EL (cell line): ENCODE measurements at places on chromosomes 11 and 22.

DNA sequence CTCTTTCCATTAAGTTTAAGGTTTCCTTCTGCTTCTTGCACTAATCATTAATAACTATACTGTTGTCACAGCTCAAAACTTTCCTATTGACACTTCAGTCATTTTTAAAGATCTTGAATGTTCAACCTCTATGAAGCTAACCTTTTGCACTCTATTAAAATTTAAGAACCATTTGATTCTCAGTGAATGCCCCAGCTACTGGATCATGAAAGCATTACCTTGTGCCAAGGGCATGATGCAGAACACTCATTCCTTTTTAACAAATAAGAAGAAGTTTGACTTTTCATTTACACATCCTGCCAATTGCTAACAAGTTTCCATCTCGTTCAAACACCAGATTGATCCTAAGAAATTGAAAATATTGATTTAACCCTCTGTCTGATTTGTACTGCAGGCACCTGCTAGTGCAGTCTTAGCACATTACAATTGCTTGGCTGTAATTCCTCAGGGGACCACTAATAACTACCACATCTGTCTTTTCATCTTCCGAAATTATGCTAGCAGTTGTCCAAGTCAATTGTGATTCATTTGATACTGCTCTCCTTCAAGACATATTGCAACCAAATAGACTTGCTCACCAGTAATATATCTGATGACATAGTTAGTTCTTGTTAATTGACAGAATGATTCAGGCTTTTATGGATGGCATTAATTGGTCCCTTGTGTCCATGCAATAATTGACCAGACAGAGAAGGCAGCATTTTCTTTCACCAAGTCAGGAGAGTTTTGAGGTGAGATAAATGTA lies 158.4 kb downstream of the TEAD1 start:
- DNase-seq, result no peak

- DNase-seq, result no peak
Measured at GRCh38 chr11:101082813-101083212, 46.8 kb downstream of the PGR start.

- peak; percentile 82 for DNase-seq
Measured at GRCh38 chr11:128593281-128593680, 5.9 kb upstream of the ETS1 start.

DNA sequence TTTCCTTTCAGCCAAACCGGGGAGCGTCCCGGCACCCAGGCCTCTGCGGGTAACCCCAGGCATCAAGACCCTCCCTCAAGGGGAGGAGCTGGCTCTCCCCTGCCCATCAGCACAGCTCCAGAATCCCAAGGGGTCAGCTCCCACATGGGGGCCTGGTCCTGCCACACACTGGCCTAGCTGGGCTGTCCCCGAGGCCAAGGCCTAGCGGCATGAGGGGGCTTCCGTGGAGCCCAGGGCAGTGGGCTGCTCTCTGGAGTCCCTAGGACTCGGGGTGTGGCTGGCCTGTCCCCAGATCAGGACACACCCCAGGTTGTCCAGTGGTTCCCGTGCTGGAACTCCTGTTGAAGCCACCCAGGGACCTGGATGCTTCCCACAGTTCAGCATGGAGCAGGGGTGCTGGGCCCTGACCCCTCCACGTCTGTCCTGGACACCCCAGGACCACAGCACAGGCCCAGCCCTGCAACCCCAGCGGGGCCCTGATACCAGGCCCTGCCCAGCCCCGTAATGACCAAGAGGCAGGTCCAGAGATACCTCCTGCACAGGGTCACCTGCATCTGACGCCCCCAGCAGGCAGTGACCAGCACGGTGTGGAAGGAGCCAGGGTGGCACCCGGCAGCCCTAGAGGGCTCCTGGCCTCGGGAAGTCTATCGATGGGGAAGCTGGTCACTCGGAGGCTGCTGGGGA lies 5.5 kb downstream of the HRAS start:
- DNase-seq, result no peak

- DNase-seq, result no peak
Measured at GRCh38 chr22:34454598-34454997, 534.3 kb upstream of the LARGE1 start.

GRCh38 chr11:33722590-33723234 lies 13.5 kb downstream of the CD59 start:
- DNase-seq, result peak; percentile 92

- DNase-seq, result peak; percentile 31
Measured at GRCh38 chr11:13668957-13669521, 571 bp downstream of the FAR1 start.

GRCh38 chr11:125401235-125401634 lies 94.8 kb downstream of the FEZ1 start:
- DNase-seq, result no peak

GRCh38 chr11:57072640-57073039 lies 83.9 kb downstream of the OR5AK2 start:
- DNase-seq, result peak; percentile 95

- DNase-seq, result peak; percentile 57
Measured at GRCh38 chr22:30286813-30287647, 2.3 kb downstream of the CASTOR1 start.

DNA sequence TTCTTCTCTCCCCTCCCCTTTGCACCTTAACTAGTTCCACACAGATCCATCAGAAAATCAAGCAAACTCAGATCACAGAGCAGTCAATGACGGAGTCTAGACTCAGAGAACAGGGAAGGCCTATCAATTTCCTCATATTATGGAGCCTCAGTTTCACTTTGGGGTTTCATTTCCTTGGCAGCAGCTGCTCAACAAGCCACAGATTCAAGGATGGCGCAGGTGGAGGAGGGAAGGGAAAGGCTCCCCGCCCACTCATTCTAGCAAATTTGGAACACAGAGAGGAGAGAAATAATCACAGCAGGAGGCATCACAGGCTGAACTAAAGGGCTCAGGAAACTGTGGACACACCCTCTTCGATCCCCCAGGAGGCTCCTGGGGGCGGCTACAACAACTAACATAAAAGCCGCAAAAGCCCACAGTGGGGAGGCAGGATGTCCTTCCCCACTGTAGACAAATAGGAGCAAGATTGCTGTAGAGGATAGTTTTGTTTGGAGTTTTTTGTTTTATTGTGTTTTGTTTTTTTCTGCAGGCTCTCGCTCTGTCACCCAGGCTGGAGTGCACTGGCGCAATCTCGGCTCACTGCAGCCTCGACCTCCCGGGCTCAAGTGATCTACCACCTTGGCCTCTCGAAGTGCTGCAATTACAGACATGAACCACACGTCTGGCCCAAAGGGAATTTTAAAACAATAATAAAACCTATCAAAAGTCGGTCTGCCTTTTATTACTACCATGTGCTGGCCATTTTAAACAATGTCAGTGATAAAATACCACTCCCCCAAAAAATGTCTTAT lies 3.4 kb downstream of the PLAAT3 start:
- DNase-seq, result no peak

GRCh38 chr22:31210556-31211421 lies 1.3 kb upstream of the LIMK2 start:
- peak; percentile 22 for DNase-seq

DNA sequence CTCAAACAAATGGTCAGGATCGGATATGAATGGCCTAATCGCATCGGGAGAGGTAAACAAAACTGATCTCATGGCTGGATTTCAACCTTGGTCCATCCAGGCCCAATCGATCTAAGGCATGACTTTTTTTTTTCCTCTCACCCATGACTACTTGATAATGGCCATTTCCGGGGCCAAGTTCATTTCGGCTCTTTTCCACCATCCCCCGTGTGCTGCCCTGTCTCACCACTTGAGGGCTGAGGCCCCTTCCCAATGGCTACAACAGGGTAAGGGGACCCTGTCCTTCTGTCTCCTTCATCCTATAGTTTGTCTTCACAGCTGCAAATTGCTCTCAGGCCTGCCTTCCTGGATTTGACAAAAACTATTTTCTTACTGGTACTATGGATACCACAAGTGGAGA lies 26.7 kb downstream of the GRAP2 start:
- DNase-seq, result no peak

GRCh38 chr22:38397189-38398085 lies 57.6 kb downstream of the KCNJ4 start:
- DNase-seq, result no peak
